Activated CD4-positive, alpha-beta T cell treated with anti-CD3 and anti-CD28 coated beads, Interleukin-2, Interleukin-4, amounts not matched to agents 100 ng/mL and 50 ng/mL, durations not matched to agents 16 hours and 8 hours (primary cell): ENCODE measurements at places on chromosomes 2 and 18.

- DNase-seq = no peak
These were observed 16.4 kb downstream of the WDR35 start for GRCh38 chr2:19973466-19973865.

DNA sequence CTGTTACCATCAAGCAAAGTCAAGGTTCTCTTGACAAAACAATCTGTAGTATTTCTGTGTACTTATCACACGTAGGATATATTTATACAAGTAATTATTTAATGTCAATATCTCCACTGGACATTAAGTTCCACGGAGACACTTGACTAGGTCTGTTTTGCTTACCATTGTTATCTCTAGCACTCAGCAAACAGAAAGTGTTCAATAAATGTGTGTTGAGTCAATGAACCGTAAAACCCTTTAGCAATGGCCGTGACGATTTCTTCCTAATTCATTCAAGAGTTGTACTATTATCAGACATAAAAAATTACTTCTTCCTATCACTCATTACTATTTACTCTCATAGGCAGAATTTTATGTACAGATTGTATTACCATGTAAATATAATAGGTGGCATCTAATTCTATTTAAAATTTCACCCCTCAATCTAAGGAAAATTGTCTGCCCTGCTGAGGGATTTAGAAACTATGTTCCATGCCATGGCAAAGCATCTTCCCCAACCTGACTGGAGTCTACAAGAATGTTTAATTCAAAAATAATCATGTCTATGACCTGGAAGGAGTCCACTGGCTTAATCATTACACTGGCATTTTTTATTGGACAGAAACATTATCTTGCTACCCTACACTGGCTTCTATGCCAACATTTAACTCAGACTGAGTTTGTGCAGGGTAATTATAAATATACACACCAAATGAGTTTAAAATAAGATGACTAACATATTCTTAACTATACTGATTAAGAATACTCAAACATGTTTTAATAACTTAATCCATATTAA lies 301.9 kb downstream of the ZEB2 start:
- no peak for DNase-seq

DNA sequence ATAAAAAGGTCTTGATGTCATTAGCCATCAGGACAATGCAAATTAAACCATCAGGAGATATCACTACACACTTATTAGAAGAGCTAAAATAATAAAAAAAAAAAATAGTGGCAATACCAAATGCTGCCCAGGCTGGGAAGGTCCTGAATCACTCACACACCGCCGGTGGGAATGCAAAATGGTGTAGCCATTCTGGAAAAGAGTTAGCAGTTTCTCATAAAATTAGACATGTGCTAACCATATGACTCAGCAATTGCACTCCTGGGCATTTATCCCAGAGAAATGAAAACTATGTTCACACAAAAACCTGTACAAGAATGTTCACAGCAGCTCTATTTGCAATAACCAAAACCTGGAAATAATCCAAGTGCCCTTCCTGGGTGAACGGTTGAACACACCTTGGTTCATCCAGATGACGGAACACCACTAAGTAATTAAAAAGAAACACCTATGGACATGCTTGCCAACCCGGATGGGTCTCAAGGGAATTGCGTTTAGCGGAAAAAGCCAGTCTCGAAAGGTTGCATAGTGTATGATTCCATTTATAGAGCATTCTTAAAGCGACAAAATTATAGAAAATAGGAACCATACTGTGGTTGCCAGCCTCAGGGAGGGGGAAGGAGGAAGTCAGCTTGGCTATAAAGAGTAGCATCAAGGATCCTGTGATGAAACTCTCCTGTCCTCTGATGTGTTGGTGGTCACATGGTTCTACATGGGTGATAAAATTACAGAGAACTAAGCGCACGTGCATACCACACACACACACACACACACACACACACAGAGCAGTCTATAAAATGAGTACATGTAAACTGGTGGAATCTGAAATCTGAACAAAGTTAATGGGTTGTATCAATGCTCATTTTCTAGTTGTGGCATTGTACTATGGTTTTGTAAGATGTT lies 4.6 kb downstream of the MBP start:
- DNase-seq = peak; percentile 59

DNA sequence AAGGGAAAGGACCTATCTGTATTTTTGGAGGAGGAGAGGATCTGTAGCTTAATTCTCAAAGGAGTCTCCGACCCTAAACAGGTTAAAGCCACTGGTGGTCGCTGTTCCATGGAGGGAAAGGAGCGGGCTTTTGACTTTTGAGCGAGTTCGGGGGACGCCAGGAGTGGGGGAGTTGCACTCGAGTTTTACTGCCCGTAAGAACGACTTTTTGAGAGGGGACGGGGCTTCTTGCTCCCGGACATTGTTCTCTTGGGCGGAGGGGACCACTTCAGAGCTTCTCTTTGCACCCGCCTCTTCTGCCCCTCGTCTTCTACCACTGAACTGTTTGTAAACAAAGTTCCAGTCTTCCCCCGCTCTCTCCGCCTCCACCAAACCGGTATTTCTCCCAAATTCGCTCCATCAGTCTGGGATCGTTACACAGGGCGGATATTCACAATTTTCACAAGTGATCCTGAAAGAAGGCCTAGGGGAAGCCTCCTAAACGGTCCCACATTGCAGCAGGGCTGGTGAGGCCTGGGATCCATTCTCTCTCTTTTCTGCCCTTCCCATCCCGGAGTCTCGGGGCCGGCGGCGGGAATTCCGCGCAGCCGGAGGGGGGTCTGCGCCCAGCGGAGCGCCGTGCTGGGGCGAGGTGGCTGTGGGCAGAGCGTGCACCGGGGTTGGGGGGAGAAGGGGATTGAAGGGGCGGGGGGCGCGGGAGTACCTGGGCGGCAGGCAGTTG lies 6.6 kb downstream of the DLX2 start:
- DNase-seq = no peak

- DNase-seq = no peak
These were observed 60.4 kb upstream of the COPS8 start for GRCh38 chr2:237025090-237025865.

- DNase-seq = peak; percentile 91
These were observed 1.7 kb downstream of the NCK2 start for GRCh38 chr2:105746177-105747080.

GRCh38 chr2:80113399-80113798 lies 191.2 kb downstream of the LRRTM1 start:
- DNase-seq = no peak

GRCh38 chr2:71807581-71808451 lies 339.8 kb downstream of the CYP26B1 start:
- no peak for DNase-seq

DNA sequence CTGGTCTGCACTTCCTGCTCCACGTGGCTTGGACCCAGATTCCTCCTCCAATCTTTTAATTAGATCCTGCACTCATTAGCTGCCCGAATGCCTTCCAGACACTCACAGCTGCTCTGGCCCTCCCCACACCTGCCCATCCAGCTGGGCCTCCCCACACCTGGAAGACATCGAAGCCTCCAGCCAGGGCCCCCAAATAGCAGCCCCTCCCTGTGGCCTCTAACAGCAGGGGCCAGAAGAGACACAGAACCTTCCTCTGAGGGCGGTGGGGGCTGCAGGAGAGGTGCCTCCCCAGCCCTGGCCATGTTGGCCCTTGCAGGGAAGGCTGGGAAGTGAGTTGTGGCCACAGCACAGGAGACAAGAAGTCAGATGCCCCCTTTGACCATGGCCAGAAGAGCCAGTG lies 252.8 kb downstream of the DYSF start:
- DNase-seq = no peak

DNA sequence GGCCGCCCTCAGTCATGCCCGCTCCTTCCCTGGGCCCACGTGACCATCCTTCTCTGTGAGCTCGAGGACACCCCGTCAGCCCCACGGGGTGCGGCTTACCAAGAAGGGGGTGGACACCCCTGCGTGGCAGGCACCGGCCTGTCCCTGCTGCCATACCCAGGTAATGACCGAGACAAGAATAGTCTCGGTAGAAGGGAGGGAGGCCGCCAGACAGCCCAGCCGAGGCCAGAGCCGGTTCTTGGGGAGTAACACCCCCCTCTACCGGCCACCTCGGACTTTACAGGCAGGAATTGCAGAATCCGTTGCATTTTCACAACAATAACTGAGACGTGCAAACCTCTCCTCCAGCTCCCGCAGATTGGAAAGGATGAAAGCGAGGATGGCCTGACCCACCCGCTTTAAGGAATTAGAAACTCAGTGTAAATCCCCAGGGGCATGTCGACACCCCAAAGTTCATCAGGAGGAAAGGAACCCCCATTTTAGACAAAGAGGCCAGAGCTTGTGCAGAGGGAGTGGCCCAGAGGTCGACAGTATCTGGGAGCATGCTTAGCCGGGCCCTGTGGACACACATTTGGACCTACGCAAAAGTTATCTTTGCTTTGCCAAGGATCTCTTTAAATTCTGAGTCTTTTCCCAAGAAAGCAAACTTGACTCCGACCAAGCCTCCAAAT lies 60.1 kb upstream of the GLI2 start:
- peak; percentile 48 for DNase-seq

- no peak for DNase-seq
These were observed 7.9 kb upstream of the WDR33 start for GRCh38 chr2:127818794-127819425.

DNA sequence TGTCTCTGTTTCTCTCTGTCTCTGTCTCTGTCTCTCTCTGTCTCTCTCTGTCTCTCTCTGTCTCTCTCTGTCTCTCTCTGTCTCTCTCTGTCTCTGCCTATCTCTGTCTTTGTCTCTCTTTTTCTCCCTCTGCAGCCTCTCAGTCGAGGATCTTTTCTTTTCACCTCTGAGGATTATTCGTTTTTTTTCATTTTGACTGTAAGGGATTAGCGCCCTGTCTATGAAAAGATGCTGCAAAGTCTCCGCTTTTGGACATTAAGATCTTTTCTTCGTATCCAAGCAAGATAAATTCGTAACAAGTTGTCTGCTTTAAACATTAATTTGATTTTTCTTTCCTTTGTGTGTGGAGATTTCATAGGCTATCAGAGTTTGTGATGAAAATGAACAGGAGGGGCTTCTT lies 191.2 kb upstream of the TPO start:
- no peak for DNase-seq

DNA sequence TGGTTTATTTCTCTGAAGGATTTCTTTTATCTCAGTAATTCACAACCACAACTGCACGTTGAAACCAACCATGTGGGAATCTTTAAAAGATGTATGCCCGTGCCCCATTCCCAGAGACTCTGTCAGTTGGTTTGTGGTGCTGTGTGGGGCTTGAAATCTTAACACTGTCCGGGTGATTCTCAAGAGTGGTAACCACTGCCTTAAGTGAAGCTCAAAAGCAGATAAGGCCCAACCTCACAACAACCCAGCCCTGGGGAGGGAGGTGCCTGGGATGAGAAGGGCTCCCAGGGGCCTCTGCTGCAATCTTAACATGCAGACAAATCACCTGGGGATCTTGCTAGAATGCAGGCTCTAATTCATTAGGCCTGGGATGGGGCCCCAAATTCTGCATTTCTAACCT lies 13.4 kb downstream of the AOX1 start:
- DNase-seq = no peak

DNA sequence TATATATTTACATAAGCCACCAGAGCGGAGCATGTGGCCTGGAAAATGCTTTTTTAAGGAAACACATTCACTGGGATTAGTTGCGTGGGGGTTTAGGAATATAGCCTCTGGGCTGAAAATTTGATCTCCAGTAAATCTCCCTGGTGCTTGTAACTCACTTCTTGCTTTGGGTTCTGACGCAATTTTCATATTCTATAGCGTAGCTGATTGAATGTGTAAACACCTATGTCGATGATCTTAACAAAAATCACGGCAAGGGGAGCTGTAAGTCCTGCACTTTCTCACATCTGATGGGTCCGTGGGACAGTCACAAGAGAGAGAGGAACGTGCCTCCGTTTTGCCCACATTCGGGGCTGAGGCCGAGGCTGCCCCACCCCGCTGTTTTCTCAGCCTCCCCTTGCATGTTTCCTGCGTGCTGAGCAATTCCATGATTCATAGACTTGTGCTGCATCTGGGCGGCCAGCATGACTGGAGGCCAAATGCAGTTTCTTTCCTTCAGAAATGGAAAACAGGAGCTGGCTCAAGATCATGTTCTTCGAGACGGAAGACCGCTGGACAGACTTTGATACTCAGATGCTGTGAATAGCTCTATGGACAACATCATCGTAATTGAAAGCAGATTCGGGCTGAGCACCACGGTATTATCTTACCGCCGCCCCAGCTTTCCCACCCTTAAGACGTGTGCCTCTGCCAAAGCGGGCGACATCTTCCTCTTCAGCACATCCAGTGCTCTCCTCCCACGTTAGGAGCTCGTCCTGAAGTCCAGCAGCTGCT lies 109.2 kb downstream of the TMEM18 start:
- DNase-seq = no peak

DNA sequence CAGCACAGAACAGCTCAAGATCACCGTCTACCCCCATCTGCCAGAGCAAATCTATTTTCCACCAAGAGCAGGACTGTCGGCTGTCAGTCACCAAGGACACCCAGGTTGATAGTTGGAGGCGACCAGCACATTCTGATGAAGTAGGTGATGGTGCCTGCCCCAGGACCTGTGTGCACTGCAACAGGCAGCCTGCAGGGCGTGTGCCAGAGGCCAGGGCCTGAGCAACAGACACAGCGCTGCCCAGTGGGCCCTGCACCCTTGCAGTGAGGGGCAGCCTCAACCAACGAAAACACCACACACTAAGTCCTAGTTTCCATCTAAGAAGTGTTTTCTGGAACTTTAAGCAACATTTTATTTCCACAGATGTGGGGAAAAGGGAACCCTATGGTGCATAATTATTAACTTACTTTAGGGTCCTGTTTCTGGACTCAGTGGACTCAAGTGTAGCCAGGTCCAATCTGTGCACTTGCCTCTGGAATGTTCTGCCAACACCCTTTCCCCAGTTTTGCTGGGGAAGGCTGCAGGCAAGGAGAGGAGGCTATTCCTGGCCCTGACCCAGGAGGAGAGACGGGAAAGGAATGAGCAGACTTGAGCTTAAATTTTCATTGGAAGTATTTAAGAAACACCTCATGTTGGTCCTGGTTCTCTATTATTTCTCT lies 61.5 kb downstream of the ADNP2 start:
- DNase-seq = no peak

GRCh38 chr2:41498781-41499180 lies 549.0 kb upstream of the PKDCC start:
- no peak for DNase-seq

DNA sequence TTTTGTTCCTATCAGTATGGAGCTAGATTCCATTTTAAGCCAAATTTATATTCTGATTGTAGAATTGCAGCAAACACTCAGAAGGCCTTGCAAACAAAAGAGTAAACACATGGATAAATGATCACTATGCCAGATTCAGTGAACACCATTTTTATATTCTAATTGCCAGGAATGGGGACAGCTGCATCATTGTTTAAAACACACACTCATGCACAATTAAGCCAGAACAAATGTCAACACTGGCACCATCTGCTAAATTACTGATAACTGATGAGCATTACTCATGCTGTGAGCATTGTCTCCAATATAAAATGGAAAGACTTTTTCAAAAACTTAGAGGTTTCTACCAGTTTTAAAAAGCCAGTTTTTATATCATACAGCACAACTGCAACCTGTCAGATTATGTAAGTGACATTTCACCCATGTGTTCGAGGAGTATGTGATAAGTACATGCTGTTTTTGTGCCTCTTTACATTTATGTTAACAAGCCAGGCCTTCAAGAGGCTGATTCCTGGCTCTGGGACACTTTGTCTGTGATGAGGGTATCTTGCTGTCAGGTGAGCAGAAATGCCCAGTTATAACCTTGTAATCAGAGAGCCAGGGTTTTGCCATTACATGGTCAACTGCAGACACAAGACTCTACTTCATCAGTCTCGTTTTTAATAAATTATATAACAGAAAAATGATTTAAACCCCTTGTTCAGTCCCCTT lies 4.4 kb upstream of the ST8SIA5 start:
- DNase-seq = no peak

GRCh38 chr2:119721462-119721861 lies 38.3 kb upstream of the PTPN4 start:
- no peak for DNase-seq
